ENCODE measurements at places on chromosomes 16 and 17.

- DNase-seq: no peak
Measured at GRCh38 chr16:67805718-67806427, 487 bp downstream of the RANBP10 start.

GRCh38 chr16:239948-240277 lies 5.3 kb downstream of the FAM234A start:
- no peak for DNase-seq

DNA sequence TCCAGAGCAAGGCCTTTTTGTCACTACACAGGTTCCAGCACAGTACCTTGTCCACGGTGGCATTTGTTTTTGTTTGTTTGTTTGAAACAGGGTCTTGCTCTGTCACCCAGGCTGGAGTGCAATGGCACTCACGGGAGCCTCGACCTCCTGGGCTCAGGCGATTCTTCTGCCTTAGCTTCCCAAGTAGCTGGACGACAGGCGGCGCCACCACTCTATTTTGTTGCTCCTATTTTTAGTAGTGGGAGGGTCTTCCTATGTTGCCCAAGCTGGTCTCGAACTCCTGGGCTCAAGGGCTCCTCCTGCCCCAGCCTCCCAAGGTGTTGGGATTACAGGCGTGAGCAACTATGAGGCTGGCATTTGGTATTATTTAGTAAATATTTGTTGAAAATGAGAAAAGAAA lies 10.3 kb downstream of the MRC2 start:
- peak; percentile 22 for DNase-seq

GRCh38 chr17:27882162-27882840 lies 10.9 kb downstream of the LYRM9 start:
- DNase-seq: no peak

- no peak for DNase-seq
Measured at GRCh38 chr17:61065263-61065773, 334.3 kb upstream of the TBX2 start.

GRCh38 chr16:81629034-81629802 lies 149.9 kb upstream of the PLCG2 start:
- no peak for DNase-seq

- DNase-seq: no peak
Measured at GRCh38 chr16:4654011-4654963, 29.7 kb downstream of the MGRN1 start.

DNA sequence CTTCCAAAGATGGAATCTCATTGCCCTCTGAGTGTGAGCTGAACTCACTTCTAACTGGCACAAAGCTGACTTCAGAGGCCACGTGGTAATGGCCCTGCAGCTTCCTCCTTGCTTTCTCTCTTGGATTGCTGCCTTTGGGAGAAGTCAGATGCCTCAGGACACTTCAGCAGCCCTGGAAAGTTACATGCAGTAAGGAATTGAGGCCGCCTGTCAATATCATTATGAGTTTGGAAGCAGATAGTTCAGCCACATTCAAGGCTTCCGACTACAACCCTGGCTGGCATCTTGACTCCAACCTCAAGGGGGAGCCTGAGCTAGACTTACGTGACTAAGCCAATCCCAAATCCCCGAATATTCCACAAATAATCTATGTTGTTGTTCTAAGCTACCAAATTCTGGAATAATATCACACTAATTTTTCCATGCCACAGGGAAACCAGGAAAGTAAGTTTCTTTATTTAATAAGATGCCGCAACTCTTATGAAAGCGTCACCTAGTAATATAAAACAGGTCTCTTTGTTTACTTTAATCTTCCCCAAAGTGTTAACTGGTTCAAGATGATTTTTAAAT lies 13.6 kb downstream of the CEP20 start:
- DNase-seq: peak; percentile 61

DNA sequence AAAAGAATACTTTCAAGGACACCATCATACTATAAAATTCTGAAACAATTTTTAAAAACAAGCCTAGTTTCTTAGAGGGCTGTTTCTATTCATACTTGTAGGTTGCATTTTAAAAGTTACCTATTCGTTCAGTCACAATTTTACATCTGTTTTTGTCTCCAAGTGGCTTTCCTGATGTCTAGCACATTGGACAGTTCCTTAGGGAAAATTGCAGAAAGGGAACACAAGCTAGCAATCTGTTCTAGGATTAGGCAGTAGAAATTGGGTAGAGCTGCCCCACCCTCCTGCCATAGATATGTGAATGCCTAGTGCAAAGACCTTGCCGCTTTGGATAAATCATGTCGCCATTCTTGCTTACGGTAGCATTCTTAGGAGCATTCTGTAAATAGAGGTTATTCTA lies 358.9 kb downstream of the RBFOX1 start:
- no peak for DNase-seq

- no peak for DNase-seq
Measured at GRCh38 chr17:50363217-50364060, 9.5 kb downstream of the MRPL27 start.

Measured in HCT116 (cell line).